ENCODE measurements at places on chromosomes 2 and 18. TPM values are rescaled to one million over a fixed set of nuclear protein-coding genes. Genes with fewer than 3 reads are reported as not detected.

- no peak for DNase-seq
Observed at GRCh38 chr2:156437272-156437930, 1.2 kb downstream of the GPD2 start.

- DNase-seq = no peak
Observed at GRCh38 chr2:128525653-128526052, 207.0 kb upstream of the HS6ST1 start.

GRCh38 chr2:118786746-118787145, 60.7 kb downstream of the EN1 start:
- no peak for DNase-seq

GRCh38 chr2:29304399-29305060, 189.3 kb downstream of the CLIP4 start:
- DNase-seq = no peak

DNA sequence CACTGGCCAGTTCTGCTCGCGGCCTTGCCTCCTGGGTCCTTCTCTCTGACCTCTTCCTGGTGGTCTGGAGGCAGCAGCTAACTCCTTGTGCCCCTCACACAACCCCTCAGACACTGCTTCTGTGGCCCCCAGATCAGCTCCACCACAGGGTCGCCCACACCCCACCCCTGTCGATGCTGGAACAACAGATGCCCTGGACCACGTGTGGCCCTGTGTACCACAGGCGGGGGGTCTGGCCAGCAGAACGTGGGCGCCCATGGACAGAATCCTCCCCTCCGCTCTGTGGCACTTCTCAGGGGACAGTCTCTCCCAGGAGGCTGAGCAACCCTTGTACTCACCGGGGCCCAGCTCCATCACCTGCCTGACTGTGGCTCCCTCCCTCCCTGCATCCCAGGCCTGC, 245.6 kb downstream of the NDUFA10 start:
- no peak for DNase-seq

- DNase-seq = no peak
Observed at GRCh38 chr18:79549638-79550000, 130.0 kb upstream of the CTDP1 start.

DNA sequence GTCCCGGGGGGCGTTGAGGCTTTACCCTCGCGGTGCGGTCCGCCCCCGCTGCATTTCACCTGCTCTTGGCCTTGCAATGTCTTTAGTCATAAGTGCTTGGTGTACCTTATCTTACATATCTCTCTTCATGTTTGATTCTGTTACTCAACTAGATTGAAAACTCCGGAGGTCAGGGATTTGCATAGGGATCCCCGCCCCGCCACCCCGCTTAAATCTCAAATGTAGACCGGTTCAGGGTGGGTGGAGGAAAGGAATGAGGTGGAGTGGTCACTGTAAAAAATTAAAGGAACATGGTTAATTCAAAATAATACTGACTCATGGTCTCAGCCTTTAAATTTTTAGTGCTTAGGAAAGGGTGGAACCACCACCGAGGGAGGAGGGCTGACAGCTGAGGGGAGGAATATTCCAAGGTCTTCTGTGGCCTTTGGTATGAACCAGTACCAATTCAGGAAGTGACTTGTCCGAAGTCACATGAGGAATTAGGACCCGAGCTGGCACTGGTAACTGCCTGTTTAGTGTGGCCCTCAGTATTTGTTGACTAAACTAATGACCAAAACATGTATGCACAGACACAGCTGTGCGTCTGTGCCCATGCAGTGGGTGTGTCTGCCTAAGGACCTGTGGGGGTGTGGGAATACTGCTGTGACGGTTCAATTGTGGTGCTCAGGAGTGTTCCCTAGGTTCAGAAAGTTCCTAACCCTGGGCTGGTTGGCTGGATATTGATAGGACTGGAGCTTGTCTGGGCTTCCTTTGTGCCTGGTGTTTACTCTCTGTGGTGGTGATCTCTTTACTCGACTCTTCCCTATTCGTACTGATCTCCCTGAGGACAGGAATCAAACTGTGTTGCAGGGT, 1.0 kb downstream of the PLEKHB2 start:
- no peak for DNase-seq

DNA sequence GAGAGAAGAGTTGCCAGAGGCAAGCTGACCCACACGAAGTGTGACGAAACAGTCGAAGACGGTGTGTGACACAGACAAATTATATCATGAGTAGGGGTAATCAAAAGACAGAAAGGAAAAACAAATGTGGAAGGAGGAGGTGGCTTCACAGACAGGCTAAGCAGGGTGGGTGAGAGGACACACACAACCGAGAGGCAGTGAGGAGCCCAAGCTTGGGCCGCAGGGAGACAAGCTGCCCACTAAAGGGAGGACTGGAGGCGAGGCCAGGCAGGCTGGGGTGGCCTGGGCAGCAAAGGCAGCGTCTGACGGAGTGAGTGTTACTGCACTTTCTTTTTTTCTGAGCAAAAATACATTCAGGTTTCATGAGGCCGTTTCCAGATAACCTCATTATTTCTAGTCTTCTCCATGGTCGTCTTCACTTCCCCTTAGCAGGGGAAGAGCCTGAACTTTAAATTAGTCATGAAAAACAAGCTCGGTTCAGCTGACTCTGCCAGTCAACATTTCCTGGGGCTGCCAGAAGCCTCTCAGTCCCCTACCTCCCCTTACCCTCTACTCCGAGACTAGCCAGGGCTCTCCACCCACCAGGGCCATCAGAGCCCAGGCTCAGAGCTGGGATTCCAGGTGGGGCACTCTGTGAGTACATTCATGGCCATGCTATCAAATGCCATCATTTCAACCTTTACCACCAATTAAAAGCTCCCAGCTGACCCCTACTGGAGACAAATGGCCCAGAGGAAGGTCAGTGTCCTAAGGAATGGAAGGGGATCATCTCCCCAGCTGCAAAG, 13.8 kb upstream of the ZFP36L2 start:
- no peak for DNase-seq

PLGLB1 gene
- total RNA-seq = 11.3 TPM

SIGLEC15 gene
- not detected for total RNA-seq

TXNDC2 gene
- not detected for total RNA-seq

Data from T-cell (primary cell).